ENCODE measurements at places on chromosomes 2 and 18.

- no peak for DNase-seq
Measured at GRCh38 chr2:60486067-60486466, 67.4 kb downstream of the BCL11A start.

GRCh38 chr2:12797815-12798214, 81.1 kb downstream of the TRIB2 start:
- DNase-seq, result no peak

GRCh38 chr2:172095905-172096625, 6.6 kb downstream of the DLX2 start:
- no peak for DNase-seq

DNA sequence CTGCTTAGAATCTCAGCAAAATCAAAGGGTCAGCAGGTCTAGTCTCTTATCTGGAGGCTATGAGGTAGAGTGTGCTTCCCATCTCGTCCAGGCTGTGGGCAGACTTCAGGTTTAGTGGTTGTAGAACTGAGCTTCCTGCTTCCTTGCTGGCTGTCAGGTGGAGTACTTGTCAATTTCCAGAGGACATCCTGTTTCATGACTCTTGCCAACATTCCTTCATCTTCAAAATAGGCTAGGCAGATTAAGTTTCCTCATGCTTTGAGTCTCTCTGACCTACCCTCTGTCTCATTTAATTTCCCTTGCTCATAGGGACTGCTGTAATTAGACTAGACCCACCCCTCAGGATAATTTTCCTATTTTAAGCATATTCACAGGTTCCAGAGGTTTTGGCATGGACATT, 562.6 kb downstream of the SPAG16 start:
- DNase-seq, result no peak

DNA sequence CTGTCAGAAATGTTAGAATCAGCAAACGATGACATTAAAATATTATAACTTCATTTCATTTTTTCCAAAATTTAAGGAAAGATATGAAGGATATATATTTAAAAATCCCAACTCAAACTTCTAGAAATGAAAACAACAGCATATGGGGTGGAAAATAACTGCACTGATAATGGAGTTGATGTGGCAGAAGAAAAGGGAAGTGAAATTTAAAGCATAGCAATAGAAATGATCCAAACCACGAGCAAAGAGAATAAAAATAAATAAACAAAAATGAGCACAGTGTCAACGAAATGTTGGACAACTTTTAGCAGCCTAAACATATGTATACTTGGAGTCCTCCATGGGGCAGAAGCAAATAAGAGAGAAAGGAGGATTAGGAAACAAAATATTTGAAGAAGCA, 280.2 kb downstream of the KCNJ3 start:
- no peak for DNase-seq

GRCh38 chr2:171160956-171161740, 455 bp upstream of the TLK1 start:
- DNase-seq, result no peak
